Activated gamma-delta T cell treated with anti-CD3 and anti-CD28 coated beads, Interleukin-2, amount 50 U/mL, for 16 hours (primary cell): ENCODE measurements at places on chromosomes 11 and 22.

- DNase-seq = no peak
These were observed 683.9 kb downstream of the TBC1D22A start for GRCh38 chr22:47446331-47446730.

DNA sequence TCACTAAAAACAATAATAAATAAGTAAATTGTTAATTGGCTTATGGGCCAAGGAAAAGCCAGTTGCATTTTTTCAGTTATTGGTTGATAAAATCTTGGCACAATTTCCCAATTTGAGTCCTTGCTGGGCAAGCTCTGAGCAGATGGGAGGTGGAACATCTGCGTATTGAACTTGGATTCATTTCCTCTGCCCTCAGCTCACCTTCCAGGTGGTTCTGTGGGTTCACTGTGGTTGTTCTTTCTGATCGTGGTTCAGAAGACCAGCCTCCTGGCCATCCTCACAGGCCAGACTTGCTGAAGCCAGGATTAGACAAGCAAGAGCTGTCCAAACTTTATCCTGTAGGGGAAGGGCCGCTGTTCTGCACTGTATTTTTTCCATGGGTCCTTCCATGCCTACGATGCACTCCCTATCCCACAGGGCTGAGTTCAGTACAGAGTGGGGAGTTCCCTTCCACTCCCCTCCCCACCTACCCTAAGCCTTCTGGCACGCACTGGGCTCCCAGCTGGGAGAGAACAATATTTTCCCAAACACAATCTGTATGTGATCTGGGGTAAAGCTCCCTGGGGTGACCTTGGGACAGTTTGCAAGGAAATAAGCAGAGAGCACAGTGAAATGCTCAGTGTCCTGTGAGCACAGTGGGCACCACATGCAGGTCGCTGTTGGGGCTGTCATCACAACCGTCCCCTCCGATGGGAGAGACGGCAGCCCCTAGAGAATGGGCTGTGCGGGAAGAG, 43.5 kb upstream of the TP53I11 start:
- no peak for DNase-seq

GRCh38 chr11:114080219-114080618, 20.7 kb downstream of the ZBTB16 start:
- peak; percentile 38 for DNase-seq

DNA sequence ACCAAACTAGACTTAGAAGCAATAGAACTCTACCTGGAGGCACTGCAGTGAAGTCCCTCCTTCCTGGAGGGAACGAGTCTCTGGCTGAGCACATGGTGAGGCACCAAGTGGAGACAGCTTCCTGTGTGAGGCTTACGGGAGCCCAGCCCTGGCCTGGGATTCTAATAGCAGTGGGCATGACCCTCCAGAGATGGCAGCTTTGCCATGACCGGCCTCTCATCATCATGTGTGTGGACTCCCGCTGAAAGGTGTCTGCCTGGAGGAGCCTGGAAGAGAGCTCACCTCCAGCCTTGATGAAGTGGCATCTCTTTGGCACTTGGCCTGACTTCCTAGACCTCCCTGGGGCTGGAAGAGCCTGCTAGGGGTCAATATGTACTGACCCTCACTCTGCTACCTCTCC, 8.0 kb downstream of the DGAT2 start:
- DNase-seq = no peak

GRCh38 chr22:44363013-44363979, 50.5 kb upstream of the SHISAL1 start:
- no peak for DNase-seq

DNA sequence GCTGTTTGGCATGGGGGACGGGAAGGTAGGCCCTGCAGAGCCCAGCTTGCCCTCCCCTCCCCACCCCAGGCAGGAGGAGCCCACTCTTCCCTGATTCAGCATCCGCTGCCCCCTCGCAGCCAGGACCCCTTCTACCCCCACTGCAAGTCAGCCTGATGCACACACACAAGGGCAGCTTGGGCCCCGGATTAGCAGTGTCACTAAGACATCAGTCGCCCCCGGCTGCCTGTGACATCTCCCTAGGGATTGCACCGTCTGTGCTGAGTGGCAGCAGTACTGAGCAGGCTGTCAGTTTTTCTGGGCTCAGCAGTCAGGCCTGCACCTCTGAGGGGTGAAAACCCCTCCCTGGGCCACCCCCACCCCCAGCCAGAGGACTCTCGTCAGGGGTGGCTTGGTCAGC, 30.4 kb upstream of the SYT7 start:
- no peak for DNase-seq

DNA sequence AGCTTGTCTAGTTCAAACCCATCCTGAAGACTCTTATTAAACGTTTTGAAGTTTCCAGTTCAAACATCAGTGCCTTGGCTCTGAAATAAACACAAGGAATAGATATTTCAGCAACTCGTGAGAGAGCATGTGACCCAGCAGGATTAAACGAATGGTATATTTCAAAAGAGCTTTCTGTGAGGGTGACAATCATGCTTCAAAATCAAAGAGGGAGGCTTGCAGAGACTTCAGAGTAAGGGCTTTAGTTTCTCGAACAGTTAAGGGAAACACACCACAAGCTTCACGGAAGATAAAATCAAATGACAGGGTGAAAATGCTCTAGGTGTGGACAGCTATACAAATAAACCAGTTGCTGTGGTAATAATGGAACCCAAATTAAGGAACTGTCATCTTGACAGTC, 1.4 kb downstream of the HPS4 start:
- no peak for DNase-seq

- no peak for DNase-seq
These were observed 533.1 kb upstream of the TENM4 start for GRCh38 chr11:79973721-79974617.
